ENCODE measurements at places on chromosomes 13 and 19.
A peak's percentile ranks its signal among the peaks of the same experiment; 100 is the strongest.

DNA sequence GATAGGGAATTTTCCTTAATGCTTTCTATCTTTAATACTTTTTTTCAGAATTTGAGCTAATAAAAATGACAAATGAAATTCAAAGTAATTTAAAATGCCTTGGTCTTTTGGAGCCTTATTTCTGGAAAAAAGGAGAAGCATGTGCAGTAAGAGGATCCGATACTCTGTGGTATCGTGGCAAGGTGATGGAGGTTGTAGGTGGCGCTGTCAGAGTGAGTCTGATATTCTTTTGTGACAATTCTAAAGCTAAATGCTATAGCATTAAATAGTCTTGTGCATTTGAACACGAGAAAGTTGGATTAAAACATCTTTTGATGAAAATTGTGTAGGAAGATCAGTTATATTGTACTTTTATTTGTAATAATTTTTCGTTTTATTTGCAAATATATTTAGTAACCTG, 95.0 kb downstream of the RNF17 start:
- DNase-seq, result no peak

- no peak for DNase-seq
These were observed 90.1 kb downstream of the SLITRK6 start for GRCh38 chr13:85709072-85709471.

DNA sequence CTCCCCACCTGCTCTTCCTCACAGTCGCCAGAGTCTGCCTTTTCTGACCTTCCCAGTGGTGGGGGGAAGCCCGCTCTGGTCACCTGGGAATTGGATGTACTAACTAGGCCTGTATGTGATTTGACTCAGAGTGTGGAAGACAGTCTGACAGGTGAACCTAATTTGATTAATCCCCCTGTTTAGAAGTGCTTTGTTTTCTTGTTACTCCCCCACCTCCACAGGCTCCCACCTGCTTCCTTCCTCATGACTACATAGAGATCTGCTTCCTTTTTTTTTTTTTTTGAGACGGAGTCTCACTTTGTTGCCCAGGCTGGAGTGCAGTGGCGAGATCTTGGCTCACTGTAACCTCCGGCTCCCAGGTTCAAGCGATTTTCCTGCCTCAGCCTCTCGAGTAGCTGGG, 44.0 kb downstream of the COG3 start:
- no peak for DNase-seq

- DNase-seq, result no peak
These were observed 42.0 kb downstream of the SERTM1 start for GRCh38 chr13:36715841-36716240.

GRCh38 chr13:33101835-33102234, 85.6 kb downstream of the KL start:
- no peak for DNase-seq

- DNase-seq, result peak; percentile 35
These were observed 1.1 kb downstream of the MAB21L1 start for GRCh38 chr13:35475212-35475959.

GRCh38 chr19:1027650-1028061, 1.2 kb downstream of the CNN2 start:
- no peak for DNase-seq

- peak; percentile 40 for DNase-seq
These were observed 82.5 kb downstream of the DHRS12 start for GRCh38 chr13:51721496-51721895.

- no peak for DNase-seq
These were observed 6.1 kb downstream of the WDR83 start for GRCh38 chr19:12672744-12673143.

DNA sequence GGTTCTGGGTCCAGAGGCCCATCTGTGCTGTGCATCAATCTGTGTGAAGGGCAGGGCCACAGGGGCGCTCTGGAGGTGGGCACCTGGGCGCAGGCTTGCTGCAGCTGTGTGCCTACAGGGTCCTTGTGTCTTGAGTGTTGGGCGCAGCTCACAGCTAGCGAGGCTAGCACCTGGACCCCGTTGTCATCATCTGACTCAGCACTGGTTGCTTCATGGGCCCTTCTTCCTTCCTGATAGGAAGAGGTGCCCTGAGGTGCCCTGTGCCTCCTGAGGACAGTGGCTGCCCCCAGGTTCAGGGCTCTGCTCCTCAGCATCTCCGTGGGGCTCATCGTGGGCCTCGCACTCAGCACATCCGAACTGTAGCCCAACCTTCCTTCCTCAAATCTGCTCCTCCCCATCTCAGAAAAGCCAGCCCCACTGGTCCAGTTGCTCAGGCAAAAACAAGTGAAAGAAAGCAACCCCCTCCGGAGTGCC, 54.8 kb downstream of the GATAD2A start:
- DNase-seq, result no peak

DNA sequence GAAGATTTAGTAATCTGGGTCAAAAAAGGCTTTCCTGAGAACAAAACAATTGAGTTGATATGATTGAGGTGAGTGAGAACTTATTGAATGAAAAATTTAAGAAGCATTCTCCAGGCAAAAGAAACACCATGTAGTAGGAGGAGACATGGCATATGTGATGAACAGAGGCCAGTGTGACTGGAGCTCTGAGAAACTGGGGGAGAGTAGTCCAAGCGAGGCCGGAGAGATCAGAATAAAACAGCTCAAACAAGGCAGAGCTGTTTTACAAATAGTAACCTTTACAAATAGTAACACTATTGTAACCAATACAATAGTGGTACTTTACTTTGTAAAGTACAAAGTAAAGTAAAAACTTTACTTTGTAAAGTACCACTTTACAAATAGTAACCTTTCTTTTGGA, 1159.1 kb downstream of the PCDH9 start:
- DNase-seq, result no peak

DNA sequence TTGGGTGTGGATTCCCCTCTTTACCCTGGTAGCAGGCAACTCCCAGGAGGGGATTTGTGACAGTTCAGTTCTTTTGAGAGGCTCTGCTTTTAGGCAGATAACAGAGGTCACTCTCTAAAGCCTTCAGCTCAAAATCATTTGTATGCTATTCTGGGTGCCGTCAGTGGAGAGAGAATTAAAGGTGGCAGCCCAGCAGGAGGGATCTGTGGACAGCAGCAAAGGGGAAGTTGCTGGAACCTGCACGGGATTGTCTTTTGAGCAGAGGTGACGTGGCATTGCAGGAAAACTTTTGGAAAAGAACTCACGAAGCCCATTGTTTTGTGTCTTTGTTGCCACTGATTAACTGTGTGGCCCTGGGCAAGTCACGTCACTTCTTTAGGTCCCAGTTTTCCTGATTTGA, 62.4 kb upstream of the C1QTNF9 start:
- DNase-seq, result no peak

DNA sequence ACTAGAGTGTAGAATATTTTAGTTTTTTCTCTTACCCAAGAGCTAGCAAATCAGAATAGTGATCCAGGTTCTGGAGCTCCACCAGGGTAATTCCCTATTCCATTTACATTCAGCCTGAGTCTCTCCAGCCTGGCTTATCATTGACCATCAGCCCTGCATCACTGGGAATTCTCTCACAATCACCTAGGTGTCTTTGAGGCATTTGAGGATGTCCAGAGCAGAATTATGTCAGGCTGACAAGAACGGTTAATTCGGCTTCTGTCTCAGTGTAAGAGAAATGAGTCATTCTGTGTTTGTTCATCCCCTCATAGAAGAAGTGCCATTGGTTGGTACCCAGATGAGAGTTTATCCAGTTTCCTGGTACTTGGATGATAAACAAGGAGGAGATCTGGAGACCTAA, 180.5 kb downstream of the ZNF737 start:
- no peak for DNase-seq

DNA sequence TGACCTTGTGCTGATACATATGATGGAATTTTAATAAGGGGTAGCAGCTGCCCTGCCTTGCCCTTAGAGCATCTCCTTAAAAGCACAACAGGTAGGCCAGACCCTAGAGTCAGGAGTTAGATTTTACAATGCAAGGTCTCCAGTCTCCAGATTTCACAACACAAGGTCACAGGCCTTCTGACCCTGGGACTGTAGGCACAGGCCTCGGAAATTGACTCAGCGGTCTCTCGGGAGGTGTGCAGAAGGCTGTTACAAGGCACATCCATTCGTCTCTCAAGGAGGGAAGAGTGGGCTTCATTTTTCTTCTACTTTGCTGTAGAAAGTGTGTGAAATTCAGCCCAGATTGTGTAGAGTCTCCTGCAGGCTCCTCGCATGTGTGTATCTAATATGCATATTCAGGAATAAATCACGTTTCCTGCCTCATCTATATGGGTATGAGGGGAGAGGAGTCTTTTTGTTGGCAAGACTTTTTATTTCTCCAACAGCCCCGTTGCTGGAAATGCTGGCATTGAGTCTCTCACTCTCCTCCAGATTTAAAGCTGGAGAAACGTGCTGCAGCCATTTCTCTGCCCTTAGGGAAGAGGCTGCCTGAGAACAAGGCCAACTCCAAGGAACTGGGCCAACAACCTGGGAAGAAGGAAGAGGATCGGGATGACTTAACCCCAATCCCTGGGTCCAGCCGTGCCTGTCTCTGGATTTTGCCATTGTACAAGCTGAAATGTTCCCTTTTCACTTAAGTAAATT, 24.5 kb downstream of the UQCRFS1 start:
- DNase-seq, result no peak

DNA sequence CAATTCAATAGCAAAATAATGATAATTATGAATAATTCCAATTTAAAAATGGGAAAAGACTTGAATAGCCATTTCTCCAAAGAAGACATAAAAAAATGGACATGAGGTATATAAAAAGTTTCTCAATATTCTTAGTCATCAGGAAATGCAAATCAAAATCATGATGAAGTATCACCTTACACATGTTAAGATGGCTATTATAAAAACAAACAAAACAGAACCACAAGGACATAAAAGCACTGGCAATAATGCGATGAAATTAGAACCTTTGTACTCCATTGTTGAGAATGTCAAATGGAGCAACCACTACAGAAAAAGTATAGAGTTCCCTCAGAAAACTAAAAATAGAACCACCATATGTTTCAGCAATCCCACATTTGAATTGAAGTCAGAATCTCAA, 1186.1 kb downstream of the SLITRK5 start:
- no peak for DNase-seq

- DNase-seq, result no peak
These were observed 580.1 kb downstream of the GPC5 start for GRCh38 chr13:91978571-91978970.

All from left cardiac atrium (tissue), 4 donors.